ENCODE measurements at places on chromosomes 16 and 17.

GRCh38 chr17:59107306-59107670, 608 bp upstream of the TRIM37 start:
- DNase-seq, result no peak

GRCh38 chr16:4684763-4685162, 8.6 kb upstream of the NUDT16L1 start:
- no peak for DNase-seq

- no peak for DNase-seq
Measured at GRCh38 chr16:12300945-12301500, 324.5 kb downstream of the SNX29 start.

DNA sequence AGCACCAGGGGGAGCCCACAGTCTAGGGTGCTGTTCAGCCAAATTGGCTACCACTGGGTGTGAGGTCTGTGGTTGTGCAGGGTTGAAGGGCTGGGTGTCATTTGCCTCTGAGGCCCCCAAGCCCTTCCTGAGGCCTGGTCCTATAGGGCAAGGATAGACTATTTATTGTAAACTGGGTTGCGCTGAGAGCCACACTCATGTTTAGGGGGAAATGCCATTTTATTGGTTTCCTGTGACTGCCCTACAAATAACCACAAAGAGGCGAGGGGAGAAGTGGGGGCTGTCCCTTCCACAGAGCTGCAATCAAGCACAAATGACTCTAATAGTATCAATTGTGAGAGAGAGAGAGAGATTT, 3.6 kb upstream of the ZCCHC14 start:
- no peak for DNase-seq

DNA sequence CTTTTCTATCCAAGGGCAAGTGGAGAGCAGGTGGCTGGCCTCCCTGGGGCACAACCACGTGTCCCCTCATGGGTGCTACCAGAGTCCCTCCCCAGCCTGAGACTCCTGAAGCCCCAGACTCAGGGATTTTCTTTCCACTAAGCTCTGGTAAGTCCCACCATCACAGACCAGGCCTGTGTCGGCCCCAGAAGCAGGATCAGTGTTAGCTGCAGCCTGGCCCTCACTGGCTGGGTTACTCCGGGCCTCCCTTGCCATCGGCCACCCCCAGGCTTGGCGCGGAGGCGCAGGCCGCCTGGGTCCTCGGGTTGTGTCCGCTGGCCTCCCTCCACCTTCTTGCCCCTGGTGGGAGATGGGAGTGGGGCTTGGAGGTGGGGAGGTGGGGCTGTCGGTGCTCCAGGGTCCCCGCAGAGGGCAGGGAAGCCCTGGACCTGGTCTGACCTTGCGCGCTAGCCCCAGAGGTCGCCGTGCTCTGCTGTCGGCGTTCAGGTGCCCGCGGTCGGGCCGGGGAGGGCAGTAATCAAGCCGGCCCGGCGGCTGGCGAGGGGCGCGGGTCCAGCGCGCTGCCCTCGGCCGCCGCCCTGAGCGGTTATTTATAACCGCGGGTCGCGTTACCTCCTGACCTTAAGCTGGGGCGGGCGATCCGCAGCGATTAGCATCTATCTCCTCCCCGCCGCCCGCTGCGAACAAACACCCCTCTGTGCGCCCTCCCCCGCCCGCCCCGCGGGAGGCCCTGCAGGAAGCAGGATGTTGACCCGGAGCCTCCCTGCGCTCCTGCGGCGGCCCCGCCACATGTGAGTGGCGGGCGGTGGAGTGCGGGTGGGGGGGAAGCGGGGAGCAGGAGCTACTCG, 78.1 kb upstream of the TOB1 start:
- DNase-seq, result no peak

DNA sequence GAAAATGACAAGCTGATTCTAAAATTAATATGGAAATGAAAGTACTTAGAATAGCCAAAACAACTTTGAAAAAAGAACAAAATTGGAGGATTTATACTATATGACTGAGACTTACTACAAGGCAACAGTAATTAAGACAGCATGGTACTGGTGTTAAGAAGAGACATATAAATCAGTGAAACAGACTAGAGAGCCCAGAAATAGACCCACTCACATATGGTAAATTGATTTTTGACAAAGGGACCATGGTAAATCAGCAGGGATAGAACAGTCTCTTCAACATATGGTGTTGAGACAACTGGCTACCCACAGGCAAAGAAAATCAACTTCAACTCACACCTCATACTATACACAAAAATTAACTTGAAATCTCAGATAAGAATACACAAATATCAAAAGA, 12.9 kb downstream of the CMC2 start:
- no peak for DNase-seq

DNA sequence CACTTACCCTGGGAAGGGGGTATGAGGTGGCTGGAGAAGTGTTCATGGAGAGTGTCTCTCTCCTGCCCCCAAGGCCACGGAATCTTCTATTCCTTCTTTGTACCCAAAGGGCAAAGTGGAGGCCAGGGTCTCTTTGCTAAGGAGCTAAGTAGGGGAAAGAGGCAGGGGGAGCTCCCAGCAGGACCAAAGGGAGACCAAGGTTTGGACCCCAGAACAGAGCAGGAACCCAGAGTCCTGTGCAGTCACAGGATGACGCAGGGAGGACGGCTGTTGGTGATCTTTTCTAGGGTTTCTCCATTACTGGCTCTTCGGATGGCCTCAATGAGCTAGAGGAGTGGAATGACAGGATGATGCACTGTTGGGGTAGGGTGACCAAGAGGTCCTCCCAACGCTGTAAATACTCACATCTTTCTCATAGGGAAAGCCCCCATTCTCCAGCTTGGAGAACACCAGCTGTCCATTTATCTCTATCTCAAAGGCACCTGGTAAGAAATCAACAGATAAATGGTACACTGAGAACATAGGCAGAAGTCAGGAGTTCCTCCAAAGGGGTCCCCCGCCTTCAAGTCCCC, 966 bp downstream of the MIEN1 start:
- DNase-seq, result no peak

Measured in SJSA1 (cell line).